ENCODE measurements at places on chromosomes 2 and 18.

GRCh38 chr2:218216336-218216673 is 684 bp upstream of the ARPC2 start:
- DNase-seq = no peak

DNA sequence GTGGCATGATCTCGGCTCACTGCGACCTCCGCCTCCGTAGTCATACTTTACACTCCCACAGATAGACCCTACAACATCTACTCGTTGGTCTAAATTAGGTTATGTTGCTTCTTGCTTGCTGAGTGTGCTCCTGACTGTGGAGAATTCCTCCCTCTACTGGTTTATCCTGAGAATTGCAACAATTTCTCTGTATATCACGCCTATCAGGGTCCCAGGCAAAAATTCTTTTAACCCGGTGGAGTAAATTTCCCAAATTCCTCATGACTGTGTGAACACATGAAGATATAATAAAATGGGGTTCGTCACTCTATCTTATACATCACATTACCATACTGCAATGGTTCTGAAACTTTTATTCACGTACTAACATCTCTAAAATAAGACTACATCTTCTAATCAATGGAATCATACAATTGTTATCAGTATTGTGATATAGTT is 156.7 kb downstream of the EVA1A start:
- DNase-seq = peak; percentile 59

- DNase-seq = no peak
These were observed 296.5 kb upstream of the GYPC start for GRCh38 chr2:126359494-126359893.

GRCh38 chr2:75522543-75523312 is 38.0 kb downstream of the EVA1A start:
- no peak for DNase-seq

- no peak for DNase-seq
These were observed 23.9 kb downstream of the DYSF start for GRCh38 chr2:71477231-71477691.

DNA sequence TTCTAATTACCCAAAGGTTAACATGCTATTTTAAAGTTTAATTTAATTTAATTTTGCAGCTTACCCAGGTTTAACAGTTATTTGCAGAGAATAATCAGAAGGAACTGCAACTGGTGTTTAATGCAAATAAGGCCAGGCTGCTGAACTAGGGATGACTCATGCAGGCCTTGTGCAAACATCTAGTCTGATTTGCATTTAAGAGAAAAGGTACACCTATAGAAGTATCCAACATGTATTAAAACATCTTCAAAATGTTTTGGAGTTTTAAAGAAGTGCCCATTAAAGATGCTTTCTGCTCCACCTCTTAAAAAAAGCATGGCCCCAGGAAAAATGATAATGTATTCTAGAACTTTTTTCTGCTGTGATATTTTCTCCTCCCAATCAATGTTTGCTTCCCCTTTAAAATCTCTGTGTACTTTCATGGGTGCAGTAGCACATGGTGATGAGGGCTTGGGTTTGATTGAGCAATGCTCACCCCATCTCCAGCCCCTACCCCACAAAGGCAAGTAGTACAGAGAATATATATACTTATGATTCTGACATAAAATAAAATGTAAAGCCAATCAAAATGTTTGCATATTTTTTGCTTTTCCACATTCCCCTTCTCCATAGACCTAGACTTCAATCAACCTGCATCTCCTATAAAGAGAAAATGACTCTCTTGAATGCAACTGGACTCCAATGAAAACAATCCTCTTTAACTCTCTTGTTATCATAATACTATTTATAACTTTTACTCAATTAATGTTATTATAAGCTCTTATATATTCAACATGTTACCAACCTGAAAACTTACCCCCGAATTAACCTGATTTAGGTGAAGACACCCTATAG is 54.1 kb downstream of the ATP8B1 start:
- no peak for DNase-seq

DNA sequence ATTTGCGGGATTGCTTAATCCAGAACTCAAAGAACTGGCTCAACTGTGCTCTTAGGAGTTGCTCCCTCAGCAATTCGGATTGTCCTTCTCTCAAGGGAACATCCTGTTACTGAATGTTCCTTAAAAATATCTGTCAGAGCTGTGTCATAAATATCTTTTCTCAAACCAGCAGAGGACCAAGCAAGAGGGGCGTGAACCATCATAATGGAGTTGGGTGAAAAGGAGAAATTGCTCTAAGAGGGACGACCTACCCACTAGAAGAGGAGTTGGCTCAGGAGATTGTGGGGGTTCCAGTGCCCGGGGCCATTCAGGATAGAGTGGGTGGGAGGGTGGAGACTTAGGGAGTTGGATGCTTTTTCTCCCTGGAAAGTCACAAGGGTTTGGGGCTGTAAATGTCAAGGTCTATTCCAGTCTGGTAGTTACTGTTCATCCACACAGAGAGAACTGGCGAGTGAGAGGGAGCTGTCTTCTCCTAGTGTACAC is 59.5 kb downstream of the MERTK start:
- DNase-seq = no peak

- DNase-seq = peak; percentile 94
These were observed 100.3 kb downstream of the TTC32 start for GRCh38 chr2:19801367-19802080.

- no peak for DNase-seq
These were observed 18.9 kb downstream of the CPO start for GRCh38 chr2:206958261-206958660.

GRCh38 chr2:47198985-47199451 is 43.9 kb upstream of the STPG4 start:
- peak; percentile 99 for DNase-seq

GRCh38 chr2:152626911-152627339 is 90.3 kb downstream of the PRPF40A start:
- DNase-seq = peak; percentile 48

- DNase-seq = peak; percentile 26
These were observed at the start of gene DSG2 for GRCh38 chr18:31497836-31498573. Gene DSG2, plus strand, starts transcription at chr18:31498177. Its CDS starts 75 bp downstream, at chr18:31498252.

GRCh38 chr18:10965119-10965518 is 184.2 kb downstream of the PIEZO2 start:
- DNase-seq = peak; percentile 63

DNA sequence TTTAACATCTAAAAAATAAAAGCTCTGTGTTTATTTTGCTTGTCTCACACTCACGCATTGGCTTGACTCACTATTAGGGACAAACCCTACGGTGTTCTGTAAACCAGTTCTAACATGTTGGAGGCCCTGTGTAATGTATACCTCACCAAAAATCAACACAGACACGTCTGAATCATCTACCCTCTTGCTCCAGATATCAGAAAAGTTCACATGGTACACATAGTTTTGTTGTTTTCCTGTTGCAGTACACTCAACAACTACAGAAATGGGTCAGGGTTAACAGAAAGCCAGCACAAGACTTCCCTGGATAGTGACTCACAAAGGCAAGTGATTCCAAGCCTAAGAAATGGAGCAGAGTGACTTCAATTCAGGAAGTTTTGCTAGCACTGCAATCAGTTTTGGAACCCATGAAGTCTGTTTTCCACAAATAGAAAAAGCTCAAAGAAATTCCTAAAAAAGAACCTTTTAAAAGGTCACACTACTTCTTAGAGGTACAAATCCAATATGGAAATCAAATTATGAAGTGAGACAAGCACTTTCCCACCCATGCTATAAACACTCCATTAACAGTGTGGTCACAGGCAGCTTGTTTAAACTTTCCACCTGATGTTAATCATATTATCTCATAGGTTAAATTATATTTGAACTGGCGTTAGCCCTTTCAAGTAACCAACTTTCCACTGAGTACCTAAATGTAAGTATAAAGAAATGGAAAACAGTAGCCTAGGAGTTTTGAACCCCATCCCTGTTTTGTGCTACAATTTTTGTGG is 87.4 kb downstream of the GAREM1 start:
- DNase-seq = peak; percentile 70

DNA sequence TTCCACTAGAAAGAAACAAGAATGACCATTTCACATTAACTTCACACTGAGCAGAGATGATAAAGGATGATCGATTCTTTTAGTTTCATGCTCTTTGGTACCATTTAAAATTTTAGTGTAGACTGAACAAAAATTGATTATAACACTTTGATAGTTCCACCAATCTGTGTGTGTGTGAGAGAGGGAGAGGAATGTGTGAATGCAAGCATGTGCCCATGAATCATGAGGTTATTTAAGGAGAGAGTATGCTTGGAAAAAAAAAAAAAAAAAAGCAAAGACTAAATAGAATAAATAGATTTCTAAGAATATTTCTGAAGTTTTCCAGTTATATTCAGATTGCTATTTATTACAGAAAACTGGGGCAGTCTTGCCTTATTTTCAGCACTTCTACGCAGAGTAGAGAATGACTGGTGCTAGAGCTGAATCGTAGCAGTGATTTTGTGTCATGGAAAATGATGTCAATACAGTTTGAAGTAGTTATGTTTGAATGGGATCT is 900.8 kb downstream of the SLC4A3 start:
- DNase-seq = peak; percentile 44

- DNase-seq = no peak
These were observed 28.6 kb upstream of the TMEM87B start for GRCh38 chr2:112026509-112026908.

DNA sequence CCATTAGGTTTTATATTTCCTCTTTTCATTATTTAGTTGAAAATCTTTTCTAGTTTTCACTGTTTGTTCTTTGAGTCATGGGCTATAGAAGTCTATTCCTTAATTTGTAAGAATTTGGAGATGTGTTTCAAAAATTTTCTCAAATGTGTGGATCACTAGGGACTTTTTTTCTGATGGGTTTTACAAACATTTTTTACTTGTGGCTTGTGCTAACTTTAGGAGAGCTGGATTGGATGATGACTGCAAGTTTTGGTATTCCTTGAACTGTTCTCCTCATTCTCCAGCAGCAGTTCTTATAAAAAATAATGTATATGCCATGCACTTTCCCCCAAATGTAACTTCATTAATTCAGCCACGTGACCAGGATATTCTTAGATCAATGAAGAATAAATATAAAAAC is 94.7 kb upstream of the CWC22 start:
- DNase-seq = peak; percentile 9

DNA sequence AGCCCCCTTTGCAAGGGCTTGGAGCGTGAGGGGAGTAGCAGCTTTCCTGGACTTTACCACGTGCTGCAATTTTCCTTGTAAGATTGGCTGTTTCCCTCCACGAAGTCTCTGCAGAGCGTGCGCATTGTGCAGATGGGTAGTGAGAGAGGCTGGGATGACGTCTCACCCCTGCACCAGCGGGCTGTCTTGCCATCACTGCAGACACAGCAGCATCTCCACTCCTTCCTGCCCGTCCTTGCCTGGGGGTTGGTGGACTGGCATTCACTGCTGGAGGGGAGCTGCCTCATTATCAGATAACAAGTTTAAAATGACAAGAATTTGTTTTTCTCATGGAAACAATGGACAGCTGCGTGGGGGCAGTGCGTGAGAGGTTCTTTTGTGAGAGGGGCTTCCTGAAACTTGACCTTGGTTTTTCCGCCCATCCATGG is 45.3 kb upstream of the HS6ST1 start:
- no peak for DNase-seq

GRCh38 chr18:30917651-30918050 is 124.9 kb downstream of the DSC3 start:
- DNase-seq = no peak

GRCh38 chr18:13500227-13500865 is 226.0 kb downstream of the FAM210A start:
- DNase-seq = peak; percentile 89

DNA sequence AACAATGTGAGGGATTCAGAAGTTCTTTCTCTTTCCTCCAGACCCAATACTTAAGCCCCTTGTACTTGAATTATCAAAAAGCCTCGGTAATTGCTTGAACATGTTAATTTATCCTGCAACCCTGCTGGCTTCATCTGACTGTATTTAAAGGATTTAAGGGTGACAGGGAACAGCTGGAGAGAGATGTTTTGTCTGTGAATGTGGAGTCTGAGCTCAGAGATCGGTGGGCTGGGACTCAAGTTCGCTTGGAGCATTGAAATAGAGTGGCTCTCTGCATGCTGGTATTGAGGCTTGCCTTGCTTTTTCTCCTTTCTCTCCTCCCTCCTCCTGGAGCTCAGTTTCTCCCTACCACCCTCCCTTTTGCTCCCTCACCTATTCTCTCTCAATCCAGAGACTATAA is 73.6 kb downstream of the BOD1L2 start:
- DNase-seq = no peak

GRCh38 chr2:23503682-23504081 is 118.7 kb downstream of the KLHL29 start:
- DNase-seq = no peak

DNA sequence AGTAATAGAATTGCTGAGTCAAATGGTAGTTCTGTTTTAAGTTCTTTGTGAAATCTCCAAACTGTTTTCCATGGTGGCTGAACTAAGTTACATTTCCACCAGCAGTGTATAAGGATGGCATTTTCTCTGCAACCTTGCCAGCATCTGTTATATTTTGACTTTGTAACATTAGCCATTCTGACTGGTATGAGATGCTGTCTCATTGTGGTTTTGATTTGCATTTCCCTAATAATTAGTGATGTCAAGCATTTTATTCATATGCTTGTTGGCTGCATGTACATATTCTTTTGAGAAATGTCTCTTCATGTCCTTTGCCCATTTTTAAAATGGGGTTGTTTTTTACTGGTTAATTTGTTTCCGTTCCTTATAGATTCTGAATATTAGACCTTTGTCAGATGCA is 63.9 kb downstream of the LANCL1 start:
- no peak for DNase-seq

- DNase-seq = no peak
These were observed 213.9 kb upstream of the SALL3 start for GRCh38 chr18:78765637-78766281.
